ENCODE measurements at places on chromosomes 16 and 17.

DNA sequence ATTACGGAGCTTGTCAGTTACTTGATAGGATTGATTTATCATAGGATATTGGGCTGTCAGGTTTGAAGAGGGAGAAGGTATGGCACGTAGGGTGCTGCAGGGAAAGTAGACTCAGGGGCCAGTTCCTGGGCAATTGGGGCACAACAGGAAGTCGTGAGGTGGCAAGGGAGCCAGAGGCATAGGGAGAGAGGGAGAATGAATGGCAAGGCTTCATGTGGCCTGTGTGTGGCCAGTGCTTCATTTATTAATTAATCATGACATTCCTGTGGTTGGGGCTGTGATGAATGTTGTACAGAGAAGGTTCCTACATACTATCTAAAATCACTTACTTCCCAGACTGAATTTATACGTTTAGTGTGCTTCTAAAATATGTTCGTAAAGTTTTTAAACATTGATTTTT, 19.3 kb downstream of the MFSD11 start:
- no peak for DNase-seq

GRCh38 chr17:826778-827177, 44.6 kb downstream of the MRM3 start:
- no peak for DNase-seq

GRCh38 chr17:66533572-66533971, 231.2 kb downstream of the PRKCA start:
- DNase-seq: peak; percentile 66

GRCh38 chr16:54647725-54648221, 282.9 kb upstream of the IRX5 start:
- no peak for DNase-seq

DNA sequence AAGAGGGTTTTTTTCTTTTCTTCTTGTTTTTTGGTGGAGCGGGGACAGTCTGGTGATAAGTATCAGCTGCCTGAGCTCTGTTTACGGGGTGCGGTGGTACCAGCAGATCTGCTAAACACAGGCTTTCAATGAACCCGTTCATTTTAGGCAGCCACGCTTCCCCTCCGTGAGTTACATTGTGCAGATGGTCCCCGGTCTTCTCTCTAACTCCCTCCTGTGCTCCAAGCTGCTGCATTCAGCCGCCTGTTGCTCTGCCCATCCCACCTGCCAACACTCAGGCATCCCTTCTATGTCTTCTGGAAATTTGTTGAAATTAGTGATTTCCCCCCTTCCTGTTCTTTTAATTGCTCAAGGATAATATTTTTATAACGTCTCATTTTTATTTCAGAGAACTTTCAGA, 82.1 kb upstream of the ELAC2 start:
- DNase-seq: peak; percentile 26

DNA sequence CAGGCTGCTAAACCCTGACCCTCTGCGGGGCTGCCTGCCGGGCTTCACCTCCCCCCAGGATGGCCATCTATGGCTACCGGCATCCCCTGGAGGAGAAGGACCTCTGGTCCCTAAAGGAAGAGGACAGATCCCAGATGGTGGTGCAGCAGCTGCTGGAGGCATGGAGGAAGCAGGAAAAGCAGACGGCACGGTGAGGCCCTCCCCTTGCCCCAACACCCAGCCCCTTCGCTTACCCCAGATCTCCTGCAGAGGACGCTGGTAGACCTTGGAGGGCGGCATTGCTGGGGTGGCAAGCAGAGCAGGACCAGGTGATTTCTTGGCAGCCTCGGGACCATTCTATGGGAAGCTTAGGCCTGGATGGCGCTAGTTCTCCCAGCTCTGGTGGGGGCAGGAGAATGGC, 24.5 kb downstream of the ABCC3 start:
- DNase-seq: no peak

GRCh38 chr16:9270424-9270823, 179.0 kb downstream of the HAPSTR1 start:
- DNase-seq: no peak

DNA sequence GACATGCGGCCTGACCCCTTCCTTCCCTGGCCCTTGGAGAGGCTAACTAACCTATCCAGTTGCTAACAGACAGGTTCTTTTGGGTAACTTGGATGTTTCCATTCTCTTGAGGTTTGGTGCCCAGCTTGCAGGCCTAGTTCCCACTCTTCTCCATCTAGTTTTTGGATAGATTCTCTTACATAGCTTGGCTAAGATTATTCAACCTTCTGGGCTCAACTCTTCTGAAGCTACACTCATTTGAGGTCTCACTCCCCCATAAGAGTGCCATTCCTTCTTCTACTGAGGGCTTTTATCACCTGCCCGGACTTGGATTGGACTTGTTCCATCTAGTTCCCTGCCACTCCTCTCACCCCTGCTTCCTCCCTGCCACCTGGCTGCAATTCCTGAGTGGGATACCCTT, 44.1 kb upstream of the MARCHF10 start:
- DNase-seq: no peak

GRCh38 chr17:74446551-74447500, 14.9 kb downstream of the GPRC5C start:
- DNase-seq: peak; percentile 71

DNA sequence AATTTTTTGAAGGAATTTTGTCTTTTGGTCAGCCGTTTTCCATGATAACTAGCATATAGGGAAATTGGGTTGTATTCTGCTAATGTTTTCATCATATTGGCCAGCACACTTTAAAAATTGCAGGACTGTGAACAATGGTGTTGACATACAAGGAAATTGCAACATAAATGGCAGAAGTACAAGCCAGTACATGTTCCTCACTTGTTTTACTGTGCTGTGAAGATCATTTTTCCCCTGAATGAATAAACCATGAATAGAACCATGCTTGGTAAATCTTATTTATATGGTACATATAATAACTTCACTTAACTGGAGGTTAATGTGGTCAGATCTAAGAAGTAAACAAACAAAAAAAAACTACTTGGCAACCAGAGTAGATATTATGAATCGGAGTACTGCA, 22.8 kb downstream of the OMG start:
- DNase-seq: no peak

DNA sequence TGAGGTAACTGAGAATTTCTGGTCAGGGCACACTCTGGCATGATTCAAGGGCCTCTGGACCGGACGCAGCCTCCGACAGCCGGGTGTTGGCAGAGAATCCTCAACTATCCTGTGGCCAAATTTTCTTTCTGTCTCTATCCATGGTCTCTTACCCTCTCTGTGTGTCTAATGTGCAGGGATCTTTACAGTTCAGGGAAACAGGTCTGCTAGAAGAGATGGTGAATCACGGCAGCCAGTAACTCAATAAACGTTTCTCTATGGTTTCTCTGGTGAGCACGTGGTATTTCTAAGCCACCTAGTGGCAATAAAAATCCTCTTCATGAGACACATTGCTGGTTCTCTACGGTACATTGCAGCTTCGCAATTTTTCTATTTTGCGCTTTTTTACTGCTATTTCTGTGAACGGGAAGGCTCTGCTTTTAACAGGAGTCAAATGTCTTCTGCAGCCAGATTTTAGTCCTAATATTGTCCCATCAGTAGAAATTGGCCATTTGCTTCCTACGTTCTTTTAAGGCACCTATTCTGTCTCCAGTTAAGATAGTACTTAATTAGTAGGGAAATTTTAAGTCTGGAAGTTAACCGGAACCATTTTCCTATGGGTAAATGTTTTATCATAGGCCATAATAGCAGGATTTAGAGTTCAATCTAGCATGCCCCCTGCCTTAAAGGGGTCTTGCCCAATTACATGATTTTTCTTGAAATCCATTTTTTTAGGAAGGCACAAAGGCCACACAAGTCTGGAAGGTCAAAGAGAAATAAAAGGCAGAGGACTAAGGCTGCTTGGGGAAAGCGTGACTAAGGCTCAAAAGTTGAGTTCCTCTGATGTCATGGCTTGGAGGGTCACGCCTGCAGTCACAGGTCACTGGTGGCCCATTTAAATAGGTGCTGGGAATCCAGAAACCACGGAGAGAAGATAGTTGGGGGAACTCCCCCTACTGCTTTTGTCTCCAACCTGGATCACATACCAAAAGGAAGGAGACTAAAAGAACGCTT, 31.5 kb downstream of the QPRT start:
- peak; percentile 3 for DNase-seq

- no peak for DNase-seq
Observed at GRCh38 chr16:46970089-46970488, 3.4 kb downstream of the DNAJA2 start.

Data from C1 segment of cervical spinal cord (tissue), 14 donors.